ENCODE measurements at places on chromosomes 1 and 21.

GRCh38 chr21:26826801-26827200, 18.4 kb downstream of the ADAMTS1 start:
- DNase-seq, result no peak

DNA sequence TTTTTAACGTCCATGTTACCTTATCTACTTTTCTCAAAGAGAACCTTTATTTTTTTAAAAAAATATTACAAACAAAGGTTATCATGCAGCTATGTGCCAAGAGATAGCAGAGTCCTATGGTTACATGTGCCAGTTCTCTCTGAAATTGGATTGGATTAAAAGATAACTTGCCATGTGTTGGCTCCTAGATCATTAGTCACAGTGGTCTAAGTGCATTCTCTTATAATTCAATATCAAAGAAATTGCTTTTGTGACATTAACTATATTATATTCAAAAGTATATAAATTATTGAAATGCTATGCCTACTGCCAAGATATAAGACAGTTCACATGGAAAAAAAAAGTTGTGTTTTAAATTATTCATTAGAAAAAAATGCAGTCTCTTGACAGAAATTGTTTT, 494.2 kb downstream of the NEGR1 start:
- DNase-seq, result no peak

DNA sequence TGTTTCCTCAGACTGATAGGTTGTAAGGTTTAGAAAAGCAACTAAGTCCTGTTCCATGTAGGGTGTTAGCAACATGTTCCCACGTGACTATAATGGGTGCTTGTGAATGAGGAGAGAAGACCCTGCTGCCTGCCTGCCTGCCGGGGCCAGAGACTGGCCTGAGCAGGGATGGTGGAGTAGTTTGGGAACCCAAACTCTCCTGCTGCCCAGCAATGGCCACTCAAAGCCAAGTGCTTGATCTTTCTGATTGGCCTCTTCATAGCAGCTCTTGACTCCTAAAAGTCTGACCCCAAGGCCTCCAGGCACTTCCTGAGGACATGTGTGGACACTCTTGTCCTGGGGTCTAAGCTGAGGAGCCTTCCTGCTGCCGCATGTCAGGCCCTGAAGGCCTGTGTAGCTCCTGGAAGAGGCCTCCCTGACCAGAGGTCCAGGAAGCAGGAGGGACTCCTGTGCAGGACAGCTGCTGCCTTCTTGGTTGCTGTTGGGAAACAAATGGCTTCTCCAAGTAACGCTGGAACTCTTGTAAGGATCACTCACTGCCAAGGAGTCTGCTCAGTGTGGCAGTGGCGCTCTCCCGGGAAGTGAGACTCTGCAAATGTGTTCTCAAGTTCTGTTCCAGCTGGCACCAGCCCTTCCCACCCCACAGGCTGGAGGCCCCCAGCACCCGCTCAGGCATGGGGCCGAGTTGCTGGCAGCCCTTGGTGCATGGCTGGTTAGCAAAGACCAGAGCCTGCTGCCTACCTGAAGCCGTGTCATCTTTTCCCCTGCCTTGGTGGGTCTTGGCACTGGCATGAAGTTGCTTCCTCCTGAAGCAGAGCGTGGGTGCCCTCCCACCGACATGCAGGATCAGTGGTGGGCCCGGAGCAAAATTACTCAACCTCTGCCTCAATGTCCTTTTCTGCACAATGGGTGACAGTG, 35.5 kb downstream of the MAN1C1 start:
- no peak for DNase-seq

- no peak for DNase-seq
Measured at GRCh38 chr1:73637264-73637663, 560.7 kb downstream of the LRRIQ3 start.

GRCh38 chr21:34279285-34279684, 84.5 kb upstream of the KCNE2 start:
- no peak for DNase-seq

DNA sequence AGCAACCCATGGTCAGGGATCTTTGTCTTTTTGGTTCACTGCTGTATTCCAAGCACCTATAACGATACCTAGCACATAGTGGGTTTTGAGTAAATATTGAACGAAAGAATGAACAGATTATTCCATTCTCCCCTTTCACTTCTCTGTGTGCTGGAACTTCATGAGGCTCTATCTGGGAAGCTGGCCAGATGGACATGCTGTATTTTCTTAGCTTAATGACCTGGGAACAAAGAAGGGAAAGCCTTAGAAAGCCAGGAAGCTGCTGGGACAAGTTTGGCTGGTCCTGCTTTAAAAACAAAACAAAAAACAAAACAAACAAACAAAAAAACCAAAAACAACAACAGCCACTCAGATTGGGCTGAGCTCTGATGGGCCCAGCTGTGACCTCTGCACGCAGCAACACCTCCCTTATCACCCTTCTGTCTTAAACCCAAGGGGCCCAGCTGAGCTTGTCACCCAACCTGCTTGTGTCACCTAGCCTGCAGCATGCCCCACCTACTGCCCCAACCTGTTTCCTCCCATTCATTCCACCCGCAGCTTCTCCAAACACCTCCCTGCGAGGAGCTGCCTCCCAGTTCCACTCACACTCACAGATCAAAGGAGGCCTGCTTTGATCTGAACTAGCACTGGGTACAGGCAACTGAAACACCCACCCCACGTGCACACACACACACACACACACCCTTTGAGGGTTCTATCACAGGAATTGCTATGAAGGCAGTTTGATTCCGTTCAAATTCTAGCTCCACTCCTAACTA, 37.1 kb downstream of the SLC30A1 start:
- no peak for DNase-seq

- no peak for DNase-seq
Measured at GRCh38 chr1:35894656-35895055, 11.6 kb downstream of the AGO1 start.

DNA sequence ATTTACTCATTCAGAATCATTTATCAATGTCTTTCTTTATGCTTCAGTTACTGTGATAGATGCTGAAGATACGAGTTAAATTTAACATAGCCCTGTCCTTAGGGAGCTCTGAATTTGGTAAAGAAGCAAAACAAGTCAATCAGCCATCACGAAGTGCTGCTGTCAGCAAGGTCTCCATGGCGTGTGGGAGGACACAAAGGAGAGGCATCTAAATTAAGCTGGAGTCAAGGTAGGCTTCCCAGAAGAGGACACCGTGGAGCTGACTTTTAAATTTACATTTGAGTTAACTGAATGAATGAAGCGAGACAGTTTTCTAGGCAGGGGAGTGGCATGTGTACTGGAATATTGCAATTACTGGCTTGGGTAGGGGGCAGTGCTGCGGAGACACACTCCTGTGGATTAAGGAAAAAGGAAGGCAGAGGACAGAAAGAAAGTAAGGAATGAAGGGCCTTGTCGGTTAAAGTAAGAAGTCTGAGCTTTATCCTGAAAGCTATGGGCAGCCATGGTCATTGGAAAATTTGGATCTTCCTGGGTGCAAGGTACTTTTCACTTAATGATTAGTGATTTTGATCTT, 41.3 kb upstream of the C1orf87 start:
- no peak for DNase-seq

DNA sequence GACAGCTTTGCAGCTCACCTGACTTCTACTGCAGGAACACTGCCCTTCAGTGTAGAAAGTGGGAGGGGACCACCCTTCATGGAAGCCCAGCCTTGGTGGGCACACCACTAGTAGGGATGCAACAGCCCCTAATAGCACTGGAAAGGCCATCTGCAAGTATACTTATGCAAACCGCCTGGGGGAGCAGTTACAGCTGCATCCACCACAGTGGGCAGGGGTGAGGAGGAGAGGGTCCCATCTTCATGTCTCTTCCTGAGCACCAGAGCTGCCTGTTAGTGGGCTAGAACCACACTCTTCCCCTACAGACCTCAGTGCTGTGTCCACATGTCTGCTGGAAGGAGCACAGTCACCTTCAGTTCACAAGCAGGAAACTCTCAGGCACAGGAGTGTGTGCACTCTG, 66.2 kb upstream of the LHX8 start:
- no peak for DNase-seq

- no peak for DNase-seq
Measured at GRCh38 chr1:65939636-65940035, 146.9 kb downstream of the PDE4B start.

DNA sequence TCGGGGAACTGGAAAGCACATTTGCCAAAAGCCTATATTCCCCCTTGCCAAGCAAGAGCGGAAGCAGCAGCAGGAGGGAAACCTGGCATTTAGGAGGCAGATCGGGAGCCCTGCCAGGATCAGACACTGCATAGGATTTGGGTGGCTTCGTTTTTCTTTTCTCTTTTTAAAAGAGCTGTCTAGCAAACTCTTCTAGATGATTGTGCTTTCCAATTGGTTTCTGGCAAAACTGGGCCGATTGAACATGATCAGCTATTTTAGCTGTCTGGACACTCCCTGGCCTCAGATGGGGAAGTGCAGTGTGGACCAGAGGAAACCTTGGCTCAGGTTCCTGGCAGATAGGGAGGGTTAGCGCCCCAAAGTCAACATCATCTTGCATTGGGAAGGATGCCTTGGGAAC, 414.0 kb upstream of the KAZN start:
- DNase-seq, result no peak

GRCh38 chr21:37699024-37699775, 217.1 kb downstream of the KCNJ6 start:
- DNase-seq, result no peak
